ENCODE measurements at places on chromosomes 6 and 20. TPM values are rescaled to one million over a fixed set of nuclear protein-coding genes. Genes with fewer than 3 reads are reported as not detected.

Gene PSMB9
- 41.5 TPM for total RNA-seq

DNA sequence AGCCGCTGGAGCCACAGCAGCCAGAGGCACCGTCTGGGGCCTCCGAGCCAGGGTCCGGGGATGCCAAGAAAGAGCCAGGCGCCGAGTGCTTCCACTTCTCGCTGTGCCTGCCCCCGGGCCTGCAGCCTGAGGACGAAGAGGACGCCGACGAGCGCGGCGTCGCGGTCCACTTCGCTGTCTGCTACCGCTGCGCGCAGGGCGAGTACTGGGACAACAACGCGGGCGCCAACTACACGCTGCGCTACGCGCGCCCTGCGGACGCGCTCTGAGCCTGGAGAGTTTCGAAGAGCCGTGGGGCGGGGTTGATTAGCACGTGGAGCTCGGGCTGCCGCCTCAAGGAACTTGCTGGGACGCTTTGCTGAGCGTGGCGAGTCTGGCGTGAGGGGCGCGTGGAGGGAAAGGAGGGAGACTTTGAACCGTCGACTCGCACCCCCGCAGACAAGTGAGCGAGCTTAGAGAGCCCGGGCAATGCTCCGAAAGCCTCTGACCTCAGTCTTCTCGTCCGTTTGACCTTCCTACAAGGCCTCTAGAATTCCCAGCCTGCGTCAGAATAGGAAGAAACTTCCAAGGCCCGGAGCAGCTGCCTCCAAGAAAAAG, 1.3 kb downstream of the PPP1R3G start:
- no peak overlapping the region for H3K27ac ChIP-seq
- DNase-seq: no peak
- no peaks in the 10 kb centered on the region for H3K27me3 ChIP-seq
- no peaks in the 10 kb centered on the region for H3K4me1 ChIP-seq

DNA sequence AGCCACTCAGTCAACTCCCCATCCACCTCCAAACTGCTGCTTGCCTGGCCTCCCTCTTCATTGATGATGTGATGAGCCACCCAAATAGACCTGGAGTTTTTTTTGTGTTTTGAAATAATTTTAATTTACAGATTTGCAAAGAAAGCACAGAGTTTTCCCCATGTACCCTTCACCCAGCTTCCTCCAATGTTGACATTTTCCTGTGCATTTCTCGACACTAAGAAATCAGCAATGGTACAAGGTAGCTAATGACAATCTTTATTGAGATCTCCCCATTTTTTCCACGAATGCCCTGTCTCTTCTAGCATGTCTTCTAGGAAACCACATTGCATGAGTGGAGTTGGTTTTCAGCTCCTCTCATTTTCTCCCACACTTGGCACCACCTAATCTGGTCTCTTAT, 30.1 kb downstream of the PPP1R14C start:
- no peaks in the 10 kb centered on the region for H3K27me3 ChIP-seq
- H3K27ac ChIP-seq: no peak overlapping the region
- H3K36me3 ChIP-seq: no peaks in the 10 kb centered on the region

Gene OXT
- not detected for total RNA-seq

GRCh38 chr20:57584768-57585461, 24.0 kb downstream of the PCK1 start:
- H3K36me3 ChIP-seq: no peaks in the 10 kb centered on the region
- H3K27me3 ChIP-seq: peaks cover 5% of the 10 kb centered on the region
- DNase-seq: no peak
- H3K27ac ChIP-seq: no peak overlapping the region

Measured in Panc1 (cell line).